ENCODE measurements at places on chromosomes 7 and 10.
A peak's percentile ranks its signal among the peaks of the same experiment; 100 is the strongest.

- DNase-seq, result no peak
Measured at GRCh38 chr7:133977409-133978274, 149.5 kb upstream of the LRGUK start.

- no peak for DNase-seq
Measured at GRCh38 chr7:1619152-1620079, 49.6 kb upstream of the PSMG3 start.

DNA sequence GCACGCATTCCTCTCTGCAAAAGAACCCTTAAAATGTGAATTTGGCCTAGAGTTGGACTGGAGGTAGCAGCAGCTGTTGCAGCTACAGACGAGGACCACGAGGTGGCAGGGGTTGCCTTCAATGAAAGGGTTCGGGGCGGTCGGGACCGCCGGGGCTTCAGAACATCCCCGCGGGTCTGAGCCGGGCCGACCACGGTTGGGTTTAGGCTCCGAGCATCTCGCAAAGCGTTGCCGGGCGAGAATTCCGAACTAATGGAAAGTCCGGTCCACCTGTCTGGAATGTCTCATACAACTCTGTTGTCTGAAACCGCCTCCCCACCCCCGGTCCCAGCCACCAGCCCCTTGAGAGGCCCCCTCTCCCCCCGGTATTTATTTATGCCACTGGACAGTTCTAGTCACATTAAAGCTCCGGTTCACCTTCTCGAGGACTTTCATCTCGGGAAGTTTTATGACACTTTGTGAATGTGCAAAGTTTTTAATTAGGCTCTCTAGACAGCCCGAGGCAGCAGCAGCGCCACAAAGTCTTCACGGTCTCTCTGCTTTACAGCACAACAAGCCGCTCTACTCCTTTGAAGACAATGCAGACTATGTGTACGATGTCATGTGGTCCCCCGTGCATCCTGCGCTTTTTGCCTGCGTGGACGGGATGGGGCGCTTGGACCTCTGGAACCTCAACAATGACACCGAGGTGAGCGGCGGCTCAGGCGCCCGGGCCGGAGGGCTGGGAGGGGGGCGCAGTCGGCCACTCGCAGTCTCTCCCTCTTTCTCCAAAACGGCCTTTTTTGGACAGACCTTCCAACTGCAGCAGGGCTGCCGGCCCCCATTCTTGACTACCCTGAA, 246.2 kb downstream of the SLC25A13 start:
- DNase-seq, result peak; percentile 41

DNA sequence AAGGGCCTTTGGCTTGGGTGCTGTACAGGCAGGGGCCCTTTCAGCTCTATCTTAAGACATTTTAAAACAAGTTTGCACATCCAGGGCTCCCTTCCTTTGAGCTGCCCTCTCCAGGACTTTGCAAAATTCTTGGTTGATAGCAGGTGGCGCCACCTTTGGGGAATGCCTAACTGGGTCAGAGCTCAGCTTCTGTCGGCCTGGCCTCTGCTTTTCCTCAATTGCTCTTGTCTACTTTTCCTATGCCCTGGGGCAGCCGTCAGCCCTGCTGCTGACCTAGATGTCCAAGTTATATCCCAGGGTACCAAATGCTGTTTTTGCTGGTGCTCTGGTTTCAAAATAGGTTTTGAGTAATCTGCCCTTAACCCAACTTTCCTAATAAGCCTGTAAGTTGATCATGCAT, 65.8 kb downstream of the APBB1IP start:
- DNase-seq, result peak; percentile 19

GRCh38 chr7:139079861-139080260, 29.7 kb downstream of the ZC3HAV1 start:
- no peak for DNase-seq

GRCh38 chr7:76364198-76364584, 5.4 kb upstream of the YWHAG start:
- no peak for DNase-seq

DNA sequence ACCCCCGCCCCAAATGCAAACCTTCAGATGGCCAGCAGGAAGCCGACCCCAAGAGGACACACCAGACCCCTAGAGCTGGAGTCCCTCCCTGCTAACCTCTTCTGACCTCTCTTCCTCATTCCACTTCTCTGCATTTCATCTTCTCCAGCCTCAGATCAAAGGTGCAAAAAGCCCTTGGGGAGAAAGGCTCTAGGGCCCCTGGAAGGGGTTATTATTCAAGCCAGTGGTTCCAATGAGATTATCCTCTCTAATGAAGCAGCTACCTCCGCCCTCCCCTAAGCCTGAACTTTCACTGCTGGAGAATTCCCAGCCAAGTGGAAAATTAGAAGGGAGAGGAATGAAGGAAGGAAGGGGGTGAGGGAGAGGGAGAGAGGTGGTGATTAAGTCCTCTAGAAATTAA, 343.9 kb downstream of the PLXNA4 start:
- no peak for DNase-seq

DNA sequence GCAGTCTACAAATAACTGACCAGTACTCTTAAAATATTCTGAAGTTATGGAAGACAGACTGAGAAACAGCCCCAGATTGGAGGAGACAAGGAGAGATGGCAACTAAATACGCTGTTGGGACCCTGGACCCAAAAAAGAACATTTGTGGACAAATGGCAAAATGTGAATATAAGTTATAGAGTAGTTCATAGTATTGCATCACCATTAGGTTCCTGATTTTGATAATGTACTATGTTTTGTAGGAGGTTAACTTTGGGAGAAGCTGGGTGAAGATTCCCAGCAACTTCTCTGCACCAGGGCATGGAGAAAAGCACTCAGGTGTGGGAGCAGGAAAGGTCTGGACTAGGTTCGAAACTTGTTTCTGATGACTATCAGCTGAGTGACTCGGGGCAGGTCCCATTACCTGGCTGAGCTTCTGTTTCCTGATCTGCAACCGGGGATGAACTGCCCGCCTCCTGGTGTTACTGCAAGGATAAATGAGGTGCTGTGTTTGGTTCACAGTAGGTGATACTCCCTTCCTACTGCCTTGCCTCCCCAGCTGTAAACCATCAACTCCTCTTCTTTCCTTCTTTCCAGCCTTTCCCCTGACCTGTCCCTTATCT, 48.2 kb downstream of the EEPD1 start:
- no peak for DNase-seq

DNA sequence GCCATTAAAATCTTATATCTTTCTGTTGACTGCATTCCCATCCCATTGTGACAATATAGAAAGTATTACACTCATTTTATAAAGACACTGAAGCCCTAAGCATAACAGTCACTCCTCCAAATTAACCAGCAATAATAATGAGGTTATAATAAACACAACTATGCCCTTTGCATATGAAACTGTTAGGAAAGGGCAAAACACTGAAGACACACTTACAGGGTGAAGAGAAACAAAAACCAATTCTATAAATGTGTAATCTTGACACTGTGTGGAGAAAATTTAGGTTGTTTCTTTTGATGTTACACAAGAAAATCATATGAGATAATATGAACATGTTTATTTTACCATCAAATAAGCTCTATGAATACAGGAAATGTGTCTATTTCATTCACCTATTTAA, 14.0 kb upstream of the GPR37 start:
- DNase-seq, result no peak

DNA sequence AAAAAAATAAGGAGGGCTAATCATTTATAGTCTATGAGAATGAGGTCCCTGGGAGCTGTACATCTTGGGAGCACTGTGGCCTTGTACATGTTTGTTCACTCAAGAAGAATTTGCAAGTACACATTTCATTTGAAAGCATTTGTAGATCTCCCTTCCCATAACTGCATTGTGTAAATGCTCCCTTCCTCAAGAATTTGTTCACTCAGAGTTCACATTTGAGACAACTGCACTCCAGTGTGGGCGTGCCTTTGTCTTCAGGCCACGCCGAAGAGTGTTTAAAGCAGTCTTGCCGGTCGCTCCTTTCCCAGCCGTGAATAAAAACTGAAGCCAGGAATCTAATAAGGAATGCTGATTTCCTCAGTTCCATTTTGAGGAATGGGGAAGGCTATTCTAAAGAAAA, 291.1 kb upstream of the LYZL1 start:
- no peak for DNase-seq

GRCh38 chr7:31707089-31707488, 20.1 kb downstream of the PPP1R17 start:
- DNase-seq, result no peak

DNA sequence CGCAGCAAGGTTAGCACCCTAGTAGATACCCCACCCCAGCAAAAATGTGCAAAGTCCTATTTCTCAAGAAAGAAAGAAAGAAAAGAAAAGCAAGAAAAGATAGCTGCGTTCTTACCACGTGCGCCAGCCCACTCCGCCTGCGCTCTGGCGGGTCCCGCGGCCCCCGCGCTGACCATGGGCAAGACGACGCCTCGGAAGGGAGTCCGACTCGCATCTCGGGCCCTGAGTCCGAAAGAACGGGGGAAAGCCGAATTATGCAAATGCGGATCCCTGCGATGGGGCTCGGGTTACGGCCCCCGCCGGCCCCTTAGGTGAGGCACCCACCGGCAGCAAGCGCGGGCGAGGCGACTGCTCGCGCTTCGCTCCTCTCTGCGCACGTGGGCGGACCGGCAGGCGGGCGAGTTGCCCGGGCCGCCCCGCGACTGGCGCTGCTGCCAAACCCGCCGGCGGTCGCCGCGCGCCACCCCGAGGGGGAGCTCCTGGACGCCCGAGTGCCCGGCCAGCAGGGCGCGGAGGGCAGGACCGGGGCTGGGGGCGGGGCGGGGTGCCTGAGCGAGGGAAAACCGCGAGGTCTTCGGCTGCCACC, 2.4 kb upstream of the EGR2 start:
- DNase-seq, result peak; percentile 65

- no peak for DNase-seq
Measured at GRCh38 chr10:49139846-49140195, 6.0 kb upstream of the FAM170B start.

GRCh38 chr7:155427411-155428038, 30.4 kb upstream of the EN2 start:
- DNase-seq, result no peak

GRCh38 chr10:96440361-96441292, 73.1 kb downstream of the TLL2 start:
- DNase-seq, result no peak

GRCh38 chr7:155011086-155011485, 8.2 kb upstream of the PAXIP1 start:
- no peak for DNase-seq

- DNase-seq, result peak; percentile 63
Measured at GRCh38 chr10:133336577-133337369, at the start of gene CALY. Gene CALY (minus strand): TSS chr10:133336896. CDS start chr10:133328989, 7,907 bp downstream.

- peak; percentile 48 for DNase-seq
Measured at GRCh38 chr7:75639071-75639885, 99.5 kb downstream of the HIP1 start.

GRCh38 chr10:80201608-80202141, 3.7 kb downstream of the ANXA11 start:
- no peak for DNase-seq

DNA sequence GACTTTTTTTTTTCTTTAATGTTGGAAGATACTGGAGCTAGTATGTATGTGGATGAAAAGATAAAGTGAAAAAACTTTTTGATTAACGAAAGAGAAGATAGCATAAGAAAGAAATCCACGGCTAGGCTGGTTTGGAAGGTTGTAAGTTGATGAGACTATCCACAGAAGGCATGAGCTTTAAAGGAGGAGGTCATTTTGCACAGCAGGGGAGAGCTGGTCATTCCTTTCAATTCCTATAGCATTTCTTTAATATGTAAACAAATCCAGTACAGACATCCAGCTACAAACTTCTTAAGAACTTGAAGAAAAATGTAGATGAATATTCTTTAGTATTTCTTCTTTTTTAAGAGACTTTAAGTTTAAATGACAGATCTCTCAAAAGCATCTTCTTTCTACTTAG, 281.3 kb downstream of the CACNA2D1 start:
- DNase-seq, result no peak

DNA sequence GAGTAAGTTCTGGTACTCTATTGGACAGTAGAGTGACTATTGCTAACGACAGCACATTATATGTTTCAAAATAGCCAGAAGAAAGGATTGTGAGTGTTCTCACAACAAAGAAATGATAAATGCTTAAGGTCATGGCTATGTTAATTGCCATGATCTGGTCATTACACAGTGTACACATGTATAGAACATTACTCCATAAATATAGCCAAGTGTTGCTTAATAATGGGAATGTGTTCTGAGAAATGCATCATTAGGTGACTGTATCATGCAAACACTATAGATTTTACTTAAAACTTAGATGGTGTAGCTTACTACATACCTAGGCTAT, 19.6 kb downstream of the EPC1 start:
- no peak for DNase-seq

DNA sequence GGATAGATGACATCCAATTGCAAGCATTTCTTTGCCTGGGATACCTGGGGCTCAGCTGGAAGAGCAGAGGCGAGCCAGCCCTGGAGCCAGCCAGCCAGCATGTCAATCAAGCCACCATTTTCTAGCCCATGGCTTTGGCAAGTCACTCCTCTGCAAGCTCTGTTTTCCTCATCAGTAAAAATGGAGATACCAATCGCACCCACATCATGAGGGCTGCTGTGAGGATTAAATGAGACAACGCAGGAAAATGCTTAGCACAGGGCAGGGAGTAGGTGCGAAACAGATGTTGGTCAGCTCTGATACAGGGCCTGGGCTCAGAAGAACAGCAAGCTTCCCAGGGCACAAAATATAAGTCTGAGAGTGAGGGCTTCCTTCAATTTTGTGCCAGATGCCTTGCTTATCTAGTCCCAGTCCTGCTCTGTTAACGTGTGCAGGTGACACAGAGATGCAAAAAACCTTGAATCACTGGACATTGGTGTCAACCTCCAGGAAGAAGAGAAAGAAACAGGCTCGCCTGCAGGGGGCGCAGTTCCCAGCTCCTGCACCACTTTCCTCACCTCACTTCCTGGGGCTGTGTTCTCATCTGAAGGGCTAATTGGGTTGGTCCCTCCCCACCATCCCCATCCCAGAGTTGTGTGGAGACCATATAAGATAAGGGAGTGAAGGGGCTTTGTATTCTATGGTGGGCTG, 72.8 kb upstream of the CACUL1 start:
- peak; percentile 11 for DNase-seq

DNA sequence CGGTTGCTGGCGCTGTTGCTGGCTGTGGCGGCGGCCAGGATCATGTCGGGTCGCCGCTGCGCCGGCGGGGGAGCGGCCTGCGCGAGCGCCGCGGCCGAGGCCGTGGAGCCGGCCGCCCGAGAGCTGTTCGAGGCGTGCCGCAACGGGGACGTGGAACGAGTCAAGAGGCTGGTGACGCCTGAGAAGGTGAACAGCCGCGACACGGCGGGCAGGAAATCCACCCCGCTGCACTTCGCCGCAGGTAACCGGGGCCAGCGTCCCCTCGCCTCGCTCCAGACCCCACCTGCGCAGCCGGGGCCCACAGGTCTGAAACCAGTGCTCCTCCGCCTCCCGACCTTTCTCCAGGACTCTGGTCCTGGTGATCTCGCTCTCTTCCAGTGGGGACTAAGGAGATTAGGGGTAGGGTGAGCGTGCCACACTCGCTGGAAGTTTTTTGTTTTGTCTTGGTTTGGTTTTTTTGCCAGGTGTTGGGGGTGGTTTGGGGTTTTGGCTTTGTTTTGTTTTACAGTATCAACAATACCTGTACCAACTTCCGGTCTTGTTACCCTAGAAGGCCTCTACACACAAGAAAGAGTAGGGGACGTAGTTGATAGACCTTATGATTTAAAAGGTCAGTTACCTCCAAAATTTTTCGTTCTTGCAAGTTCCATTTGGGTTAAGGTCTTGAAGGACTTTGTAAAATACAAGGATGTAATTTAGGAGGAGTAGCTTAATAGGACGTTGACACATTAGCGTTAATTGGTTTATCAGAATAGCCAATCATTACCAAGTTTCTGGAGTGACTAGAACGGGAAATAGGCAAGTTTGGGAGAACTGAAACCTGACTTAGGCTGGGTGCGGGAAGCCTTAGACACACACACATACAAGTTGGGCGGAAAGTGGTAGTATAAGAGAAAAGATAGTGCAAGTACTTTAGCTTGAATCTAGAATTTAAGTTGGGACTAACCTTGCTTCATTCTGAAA, 704 bp downstream of the TNKS2 start:
- DNase-seq, result peak; percentile 49

GRCh38 chr10:116768786-116769185, 26.4 kb upstream of the HSPA12A start:
- no peak for DNase-seq

Data from activated CD4-positive, alpha-beta T cell treated with anti-CD3 and anti-CD28 coated beads, Interleukin-2, amount 50 U/mL, for 48 hours (primary cell).